ENCODE measurements at places on chromosomes 5 and 9.

- DNase-seq = no peak
These were observed 69.7 kb downstream of the PRLR start for GRCh38 chr5:35160486-35161116.

GRCh38 chr5:141343242-141343952 lies at the start of gene PCDHGA3:
Gene PCDHGA3, plus strand, starts transcription at chr5:141343829. Its CDS starts 205 bp downstream, at chr5:141344034.
- DNase-seq = peak; percentile 15

DNA sequence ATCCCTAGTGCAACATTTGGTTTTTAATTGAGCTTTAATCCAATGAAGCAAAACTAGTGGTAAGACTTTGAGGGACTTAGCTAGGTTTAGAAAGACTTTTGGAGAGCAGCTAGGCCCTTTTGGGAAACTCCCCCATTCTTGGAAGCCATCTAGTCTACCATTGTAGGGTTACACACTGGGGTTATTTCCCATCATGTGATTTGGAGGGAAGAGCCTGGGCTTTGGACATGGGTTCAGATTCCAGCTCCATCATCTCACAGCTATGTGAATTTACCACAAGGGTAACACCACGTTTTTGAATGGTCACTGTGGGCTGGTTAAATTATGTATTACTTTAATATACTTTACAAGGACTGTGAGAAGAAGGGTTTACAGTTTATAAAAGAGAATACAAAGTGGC lies 18.3 kb upstream of the TNFSF15 start:
- DNase-seq = no peak

DNA sequence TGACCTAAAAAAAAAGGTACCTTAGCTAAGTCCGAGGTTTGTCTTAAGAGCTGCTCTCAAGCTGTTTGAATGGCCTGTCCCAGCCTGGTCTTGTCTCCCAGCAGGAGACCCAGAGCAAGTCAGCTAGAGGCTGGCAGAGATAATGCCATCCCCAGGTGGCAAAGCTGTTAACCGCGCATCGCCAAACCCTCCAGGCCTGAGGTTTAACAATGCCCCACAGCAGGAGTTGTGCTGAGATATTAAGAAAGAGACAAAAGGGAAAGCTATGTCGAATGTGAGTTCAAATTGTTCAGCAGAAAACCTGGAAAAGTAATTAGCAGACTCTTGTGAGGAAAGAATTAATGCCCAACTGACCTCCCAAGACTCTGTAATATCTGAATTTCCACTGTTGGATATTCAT lies 187.1 kb downstream of the FSTL4 start:
- peak; percentile 29 for DNase-seq

GRCh38 chr9:136943291-136944211 lies 987 bp downstream of the FBXW5 start:
- no peak for DNase-seq

- no peak for DNase-seq
These were observed 43.0 kb downstream of the PARP8 start for GRCh38 chr5:50709471-50709870.

DNA sequence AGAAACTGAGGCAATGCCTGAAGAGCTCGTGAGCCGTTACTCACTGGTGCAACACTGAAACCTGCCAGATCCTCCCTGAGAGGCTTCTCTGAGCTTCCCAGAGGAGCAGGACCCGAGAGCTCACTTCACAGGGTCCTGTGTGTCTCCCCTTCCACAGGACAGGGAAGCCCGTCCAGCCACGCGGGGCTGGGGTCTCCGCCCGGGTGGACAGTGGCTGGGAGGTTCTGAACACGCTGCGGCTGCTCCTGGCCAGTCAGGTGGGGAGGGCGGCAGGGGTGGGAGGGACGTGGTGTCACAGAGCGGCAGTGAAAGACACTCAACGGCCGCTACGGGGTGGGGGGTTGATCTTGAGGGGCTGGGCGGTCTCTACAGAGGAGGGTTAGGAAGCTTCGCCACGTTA lies 290 bp upstream of the ZDHHC11 start:
- DNase-seq = no peak

DNA sequence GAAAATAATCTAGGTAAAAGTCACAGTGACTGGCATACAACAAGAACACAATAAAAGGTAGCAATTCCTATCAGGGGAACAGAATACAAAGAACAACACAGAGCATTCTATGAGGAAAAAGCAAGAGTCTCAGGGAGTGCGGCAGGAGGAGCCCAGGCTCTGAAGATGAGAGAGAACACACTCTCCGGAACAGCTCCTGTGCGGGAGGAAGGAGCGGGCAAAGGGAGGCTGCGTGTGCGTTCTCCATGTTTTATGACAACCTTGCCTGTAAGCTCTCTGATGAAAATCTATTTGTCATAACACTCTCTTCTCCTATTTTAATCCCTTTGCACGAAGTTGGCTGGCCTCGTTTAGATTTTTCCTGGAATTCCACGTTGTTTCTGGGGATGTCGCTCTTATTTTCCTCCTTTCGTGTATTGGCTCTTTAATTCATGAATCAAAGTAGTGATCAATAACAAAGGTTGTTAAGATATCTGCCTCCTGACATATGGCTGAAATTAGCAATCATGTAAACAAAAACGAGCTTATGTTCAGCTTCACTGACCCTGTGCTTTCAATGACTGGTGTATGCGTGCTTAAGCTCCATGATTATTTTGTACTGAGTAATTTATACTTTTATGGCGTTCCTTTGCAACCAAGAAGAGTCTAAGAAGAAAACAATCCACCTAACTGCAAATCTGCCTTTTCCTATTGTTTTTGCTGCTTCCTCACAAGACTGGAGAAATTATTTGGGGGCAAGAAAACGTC lies 109.5 kb downstream of the MYO10 start:
- peak; percentile 56 for DNase-seq

DNA sequence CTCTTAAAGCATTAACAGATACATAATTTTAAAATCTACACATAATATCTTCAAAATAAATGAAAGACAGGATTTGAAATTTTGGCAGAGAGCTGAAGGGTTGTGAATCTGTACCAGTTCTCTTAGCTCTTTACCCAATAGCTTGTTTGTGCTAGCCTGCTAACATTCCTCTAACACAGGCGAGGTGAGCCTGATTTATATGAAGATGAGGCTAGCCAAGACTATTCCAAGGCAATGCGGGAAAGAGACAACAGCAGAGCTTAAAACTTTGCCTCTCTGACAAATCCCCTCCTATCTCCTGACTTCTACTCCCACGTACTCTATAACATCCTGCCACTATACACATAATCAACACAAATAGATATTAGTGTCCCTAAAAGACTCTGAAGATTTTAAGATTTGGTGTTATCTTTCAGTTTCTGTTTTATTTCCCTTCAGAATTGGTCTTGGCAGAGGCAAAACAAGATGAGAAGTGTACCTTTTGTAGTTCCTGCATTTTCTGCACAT lies 745.6 kb upstream of the ZNF608 start:
- no peak for DNase-seq

GRCh38 chr9:126464694-126465441 lies 138.2 kb downstream of the MVB12B start:
- no peak for DNase-seq

DNA sequence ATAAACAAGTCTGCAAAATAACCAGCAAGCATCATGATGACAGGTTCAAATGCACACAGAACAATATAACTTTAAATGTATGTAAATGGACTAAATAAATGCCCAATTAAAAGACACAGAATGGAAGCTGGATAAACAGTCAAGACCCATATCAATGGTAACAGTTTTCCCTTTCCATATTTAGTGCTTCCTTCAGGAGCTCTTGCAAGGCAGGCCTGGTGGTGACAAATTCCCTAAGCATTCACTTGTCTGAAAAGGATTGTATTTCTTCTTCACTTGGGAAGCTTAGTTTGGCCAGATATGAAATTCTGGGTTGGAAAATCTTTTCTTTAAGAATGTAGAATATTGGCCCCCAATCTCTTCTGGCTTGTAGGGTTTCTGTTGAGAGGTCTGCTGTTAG lies 120.2 kb upstream of the RASA1 start:
- DNase-seq = no peak

- no peak for DNase-seq
These were observed 16.6 kb downstream of the TUT7 start for GRCh38 chr9:86337469-86338108.

GRCh38 chr9:107856633-107857032 lies 367.1 kb upstream of the KLF4 start:
- DNase-seq = no peak

DNA sequence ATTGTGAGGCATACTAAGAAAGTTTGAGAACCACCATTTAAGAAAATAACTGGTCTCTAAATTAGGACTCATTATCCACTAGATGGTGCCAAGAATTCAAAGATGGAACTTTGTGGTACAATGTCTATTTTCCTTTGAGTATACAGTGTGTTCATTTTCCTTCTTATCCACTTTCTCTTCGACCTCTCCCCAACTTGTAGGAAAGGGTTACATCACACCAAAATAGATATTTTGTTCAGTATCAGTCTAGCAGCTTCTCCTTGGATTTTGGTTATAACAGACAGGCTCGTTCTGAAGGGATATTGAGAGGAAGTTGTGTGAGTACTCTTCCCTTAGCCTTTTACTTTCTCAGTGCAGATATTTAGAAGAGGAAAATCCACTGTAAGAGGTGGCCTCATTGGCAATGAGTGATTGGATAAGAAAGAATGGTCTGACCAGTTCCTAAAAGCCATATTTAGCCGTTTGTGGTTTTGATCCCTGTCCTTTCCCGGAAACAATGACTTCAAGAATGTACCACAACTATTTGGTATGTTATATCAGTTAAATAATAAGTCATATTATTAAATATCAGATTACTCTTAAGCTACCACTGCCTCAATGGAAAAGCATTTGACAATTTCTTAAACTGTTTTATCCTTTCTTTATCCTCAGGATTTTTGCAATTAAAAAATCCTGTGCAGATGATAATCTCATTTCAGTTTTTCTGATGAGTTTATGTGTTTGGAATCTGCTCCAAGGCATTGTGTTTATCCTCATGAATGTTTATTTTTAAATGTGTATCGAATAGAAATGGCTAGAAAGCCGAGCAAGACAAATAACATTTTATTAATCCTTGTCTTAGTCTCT lies 69.0 kb upstream of the GRAMD2B start:
- peak; percentile 77 for DNase-seq

DNA sequence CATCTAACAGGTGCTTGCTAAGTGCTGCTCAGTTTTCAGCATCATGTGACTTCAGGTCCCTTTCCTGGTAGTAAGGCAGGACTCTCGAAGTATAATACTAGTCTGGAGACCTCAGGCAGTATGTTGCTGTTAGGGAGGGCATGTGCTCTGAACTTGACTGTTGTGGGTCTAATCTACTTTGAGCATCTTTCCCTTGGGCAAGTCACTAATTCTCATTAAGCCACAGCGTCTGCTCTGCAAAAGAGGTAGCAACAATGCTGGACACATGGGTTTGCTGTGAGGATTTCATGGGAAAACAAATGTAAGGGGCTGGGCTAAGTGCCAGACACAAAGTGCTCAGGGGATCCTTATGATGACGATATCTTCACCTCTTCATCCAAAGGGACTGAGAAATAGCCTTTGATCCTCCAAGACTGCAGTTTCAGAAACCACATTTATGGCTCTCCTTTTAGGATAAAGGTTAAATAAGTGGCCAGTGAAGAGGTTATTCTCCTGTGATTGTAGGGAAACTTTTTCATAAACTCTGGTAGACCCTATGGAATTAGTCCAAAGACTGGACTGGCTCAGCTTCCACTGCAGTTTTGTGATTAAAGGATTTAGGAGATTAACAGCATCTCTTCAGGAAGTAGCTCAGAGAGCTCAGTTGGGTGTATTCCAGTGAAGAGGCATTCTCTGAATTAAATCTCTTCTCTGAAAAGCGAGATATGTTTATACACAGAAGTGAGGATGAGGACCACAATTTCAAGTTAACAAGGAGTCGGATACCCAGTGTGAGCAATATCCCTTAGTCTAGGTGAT lies 216.6 kb downstream of the SGCD start:
- no peak for DNase-seq

- DNase-seq = no peak
These were observed 3.4 kb upstream of the F12 start for GRCh38 chr5:177412603-177413233.

- peak; percentile 52 for DNase-seq
These were observed 705 bp upstream of the CDH10 start for GRCh38 chr5:24645483-24645882.

DNA sequence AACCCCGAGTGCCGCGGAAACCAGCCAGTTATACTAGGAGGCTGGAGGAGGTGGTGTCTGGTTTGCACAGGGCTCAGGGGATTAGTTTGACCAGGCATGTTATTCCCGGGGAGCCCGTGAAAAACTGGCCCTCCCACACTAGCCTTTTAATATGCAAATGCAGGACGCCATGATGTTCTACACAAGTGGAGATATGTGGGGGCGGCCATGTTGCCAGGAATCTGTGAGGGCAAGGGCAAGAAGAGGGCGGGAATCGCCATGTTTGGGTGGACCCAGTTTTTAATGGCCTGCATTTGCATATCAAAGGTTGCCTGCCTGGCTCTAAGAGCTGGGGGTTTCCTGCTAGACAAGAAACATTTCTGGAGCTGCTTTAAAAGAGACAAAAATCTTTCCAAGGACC lies 940.7 kb downstream of the CDH18 start:
- DNase-seq = no peak

GRCh38 chr9:84756171-84756570 lies 86.6 kb downstream of the NTRK2 start:
- DNase-seq = no peak

GRCh38 chr9:27165670-27166069 lies 56.6 kb downstream of the TEK start:
- DNase-seq = no peak

DNA sequence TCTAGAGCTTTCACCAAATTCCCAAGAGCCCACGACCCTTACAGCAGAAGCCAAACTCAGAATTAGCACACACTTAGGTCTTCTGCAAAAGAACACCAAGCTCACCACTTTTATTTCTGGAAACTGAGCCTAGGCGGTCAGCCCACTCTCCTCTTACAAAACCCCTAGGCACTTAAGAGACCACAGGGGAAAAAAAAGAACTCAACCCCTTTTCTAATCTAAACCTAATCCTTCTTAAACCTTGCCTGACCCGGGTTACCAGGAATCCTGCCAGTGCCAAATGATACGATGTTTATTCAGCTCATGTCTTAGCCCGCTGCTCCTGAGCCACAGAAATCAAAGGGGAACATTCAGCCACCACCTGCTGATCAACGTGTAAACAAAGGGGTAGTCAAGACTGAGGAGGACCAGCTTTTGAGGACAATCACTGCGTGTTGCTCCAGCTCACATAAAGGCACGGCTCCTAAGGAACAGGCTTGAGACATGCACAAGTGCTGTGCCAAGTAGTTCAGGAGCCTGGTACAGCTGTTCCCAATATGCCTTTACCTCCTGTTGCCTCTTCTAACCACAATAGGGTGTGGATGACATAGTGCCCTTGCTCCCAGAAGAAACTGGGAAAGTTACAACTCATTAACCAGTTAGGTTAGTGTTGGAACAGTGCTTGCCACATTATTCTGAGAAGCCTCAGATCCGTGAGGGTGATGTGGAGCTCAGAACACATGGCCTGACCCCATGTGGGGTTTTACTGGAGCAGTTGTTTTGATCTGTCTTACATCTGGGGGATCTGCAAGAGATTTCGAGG lies 49.3 kb downstream of the ZFAND5 start:
- DNase-seq = peak; percentile 66

GRCh38 chr5:766666-767431 lies 17.7 kb downstream of the ZDHHC11B start:
- no peak for DNase-seq
